ENCODE measurements at places on chromosomes 7 and 10.
A peak's percentile ranks its signal among the peaks of the same experiment; 100 is the strongest.

DNA sequence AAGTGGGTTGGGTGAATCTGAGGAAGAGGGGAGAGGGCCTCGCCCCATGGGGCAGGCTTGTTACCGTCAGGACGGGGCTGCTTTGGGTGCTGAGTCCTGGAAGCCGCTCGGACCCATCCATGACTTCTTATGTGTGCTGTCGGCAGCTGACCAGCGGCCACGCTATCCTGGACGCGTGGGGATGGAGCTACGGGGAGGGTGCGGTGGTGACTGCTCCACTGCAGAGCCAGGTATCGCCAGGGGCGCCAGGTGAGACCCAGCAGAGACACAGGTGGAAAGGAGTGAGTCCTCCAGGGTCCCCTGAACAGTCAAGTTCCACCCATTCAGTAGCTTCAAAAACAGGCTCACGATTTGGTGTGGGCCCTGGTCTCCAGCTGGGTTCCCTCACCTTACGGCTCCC, 10.6 kb upstream of the FAM20C start:
- H3K27ac ChIP-seq: no peak overlapping the region
- no peak overlapping the region for H3K4me3 ChIP-seq
- no peaks in the 10 kb centered on the region for H3K27me3 ChIP-seq
- H3K36me3 ChIP-seq: no peaks in the 10 kb centered on the region

DNA sequence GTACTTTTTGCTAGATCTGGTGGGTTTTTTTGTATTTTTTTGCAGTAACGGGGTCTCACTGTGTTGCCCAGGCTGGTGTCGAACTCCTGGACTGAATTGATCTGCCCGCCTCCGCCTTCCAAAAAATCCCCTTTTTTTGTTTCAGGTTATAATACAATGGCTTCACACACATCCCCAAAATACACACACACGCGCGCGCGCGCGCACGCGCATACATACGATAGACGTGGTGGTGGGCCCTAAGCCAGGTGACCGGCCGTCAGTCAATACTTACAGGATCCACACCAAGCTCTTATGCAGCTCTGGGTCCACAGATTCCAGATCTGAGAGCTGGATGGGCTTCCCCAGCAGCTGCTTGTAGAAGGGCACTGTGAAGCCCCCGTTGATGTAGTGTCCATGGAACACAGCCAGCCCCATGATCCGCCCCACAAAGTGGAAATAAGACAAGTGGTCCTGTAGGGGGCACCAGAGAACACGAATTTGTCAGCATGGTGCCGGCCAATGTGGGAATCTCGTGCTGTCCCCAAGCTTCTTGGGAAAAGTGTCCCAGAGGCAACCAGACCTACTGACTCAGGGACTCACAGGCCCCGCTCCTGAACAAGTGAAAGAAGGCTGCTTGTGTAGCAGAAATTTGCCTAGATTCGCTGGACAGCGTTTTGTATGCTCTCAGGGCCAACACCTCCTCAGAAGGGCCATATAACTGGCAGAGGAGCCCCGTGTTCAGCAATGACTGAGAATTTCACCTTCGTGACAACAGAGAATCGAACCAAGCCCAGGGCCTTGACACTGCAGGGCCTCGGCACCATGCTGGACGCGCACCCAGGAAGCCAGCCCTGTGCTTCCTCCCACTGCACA, 103.6 kb downstream of the SMURF1 start:
- H3K27ac ChIP-seq: no peak overlapping the region
- peaks cover 61% of the 10 kb centered on the region for H3K36me3 ChIP-seq
- H3K27me3 ChIP-seq: no peaks in the 10 kb centered on the region
- DNase-seq: peak; percentile 73
- H3K4me3 ChIP-seq: no peak overlapping the region
- H3K4me1 ChIP-seq: no peaks in the 10 kb centered on the region

GRCh38 chr7:151059367-151060112, at the start of gene SLC4A2:
Gene SLC4A2, plus strand, starts transcription at chr7:151059589. Its CDS starts 2,399 bp downstream, at chr7:151061988.
- peak within 1 kb of the TSS; percentile 91 for H3K27ac ChIP-seq
- peak; percentile 66 for DNase-seq
- H3K4me1 ChIP-seq: peaks cover 36% of the 10 kb centered on the region
- peaks cover 2% of the 10 kb centered on the region for H3K36me3 ChIP-seq
- H3K27me3 ChIP-seq: no peaks in the 10 kb centered on the region

- H3K27ac ChIP-seq: no peak overlapping the region
- H3K36me3 ChIP-seq: no peaks in the 10 kb centered on the region
- no peak for DNase-seq
- no peaks in the 10 kb centered on the region for H3K4me1 ChIP-seq
These were observed 111.6 kb downstream of the ARHGAP22 start for GRCh38 chr10:48493083-48493871.

GRCh38 chr7:29652556-29652955, 88.9 kb downstream of the PRR15 start:
- DNase-seq: no peak
- H3K4me1 ChIP-seq: no peaks in the 10 kb centered on the region
- H3K27ac ChIP-seq: no peak overlapping the region
- no peaks in the 10 kb centered on the region for H3K36me3 ChIP-seq
- H3K4me3 ChIP-seq: no peak overlapping the region
- H3K27me3 ChIP-seq: no peaks in the 10 kb centered on the region

DNA sequence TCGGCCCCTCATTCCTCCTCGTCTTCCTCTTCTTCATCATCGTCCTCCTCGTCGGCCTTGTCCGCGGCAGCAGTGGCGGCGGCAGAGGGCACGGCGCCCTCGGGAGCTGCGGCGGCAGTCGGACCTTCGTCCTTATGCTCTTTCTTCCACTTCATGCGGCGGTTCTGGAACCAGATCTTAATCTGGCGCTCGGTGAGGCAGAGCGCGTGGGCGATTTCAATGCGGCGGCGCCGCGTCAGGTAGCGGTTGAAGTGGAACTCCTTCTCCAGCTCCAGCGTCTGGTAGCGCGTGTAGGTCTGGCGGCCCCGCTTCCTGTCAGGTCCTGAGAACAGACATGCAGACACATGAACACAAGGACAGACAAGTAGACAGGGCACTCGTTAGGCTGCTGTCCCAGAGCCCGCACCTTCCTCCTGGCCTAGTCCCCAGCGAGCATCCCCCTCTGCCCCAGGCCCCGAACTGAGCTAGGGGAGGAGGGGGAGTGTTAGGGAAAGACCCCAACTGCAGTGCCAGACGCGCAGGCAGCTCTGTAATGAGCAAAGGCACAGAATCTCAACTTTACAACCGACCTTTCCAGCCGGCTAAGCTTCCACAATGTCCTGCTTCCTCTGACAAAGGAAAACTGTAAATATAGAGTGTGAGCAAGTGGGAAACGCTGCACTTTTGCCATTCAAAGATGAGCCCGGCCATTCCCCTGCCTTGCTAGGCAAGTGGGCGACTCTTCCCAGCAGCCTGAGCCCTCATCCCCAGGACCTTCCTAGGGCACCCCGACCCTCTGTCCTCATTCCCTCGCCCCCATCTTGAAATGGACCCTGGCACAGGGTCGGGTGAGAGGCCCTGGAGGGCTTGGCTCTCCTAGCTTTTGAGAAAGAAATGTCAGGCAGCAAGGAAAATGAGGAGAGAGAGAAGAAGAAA, 1.3 kb downstream of the HOXA7 start:
- no peak for DNase-seq
- H3K4me1 ChIP-seq: peaks cover 51% of the 10 kb centered on the region
- H3K36me3 ChIP-seq: no peaks in the 10 kb centered on the region
- H3K4me3 ChIP-seq: no peak overlapping the region
- H3K27ac ChIP-seq: no peak overlapping the region

GRCh38 chr7:50339990-50340500, 35.5 kb downstream of the IKZF1 start:
- peak overlapping the region; percentile 10 for H3K4me3 ChIP-seq
- H3K36me3 ChIP-seq: peaks cover 12% of the 10 kb centered on the region
- H3K27me3 ChIP-seq: no peaks in the 10 kb centered on the region
- DNase-seq: peak; percentile 67

GRCh38 chr7:137816696-137817320, 30.0 kb downstream of the DGKI start:
- H3K4me1 ChIP-seq: no peaks in the 10 kb centered on the region
- H3K27me3 ChIP-seq: no peaks in the 10 kb centered on the region
- no peaks in the 10 kb centered on the region for H3K36me3 ChIP-seq
- H3K27ac ChIP-seq: no peak overlapping the region
- DNase-seq: no peak
- H3K4me3 ChIP-seq: no peak overlapping the region

DNA sequence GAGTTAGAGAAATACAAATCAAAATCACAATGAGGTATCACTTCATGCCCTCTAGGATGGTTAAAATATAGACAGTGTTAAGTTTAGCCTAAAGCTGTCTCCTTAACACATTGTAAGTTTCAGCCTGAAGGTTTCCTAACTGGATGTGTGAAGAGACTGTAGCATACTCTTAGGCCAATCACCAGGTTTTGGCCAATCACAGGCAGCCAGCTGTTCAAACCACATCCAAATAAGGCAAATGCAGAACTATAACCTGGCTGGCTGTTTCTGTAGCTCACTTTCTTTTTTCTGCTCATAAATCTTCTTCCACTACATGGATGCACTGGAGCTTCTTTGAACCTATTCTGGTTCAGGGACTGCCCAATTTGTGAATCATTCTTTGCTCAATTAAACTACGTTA, 19.7 kb downstream of the ESYT2 start:
- DNase-seq: peak; percentile 34
- H3K27ac ChIP-seq: no peak overlapping the region
- H3K4me1 ChIP-seq: peaks cover 56% of the 10 kb centered on the region
- H3K27me3 ChIP-seq: no peaks in the 10 kb centered on the region
- H3K4me3 ChIP-seq: no peak overlapping the region
- peaks cover 15% of the 10 kb centered on the region for H3K36me3 ChIP-seq

DNA sequence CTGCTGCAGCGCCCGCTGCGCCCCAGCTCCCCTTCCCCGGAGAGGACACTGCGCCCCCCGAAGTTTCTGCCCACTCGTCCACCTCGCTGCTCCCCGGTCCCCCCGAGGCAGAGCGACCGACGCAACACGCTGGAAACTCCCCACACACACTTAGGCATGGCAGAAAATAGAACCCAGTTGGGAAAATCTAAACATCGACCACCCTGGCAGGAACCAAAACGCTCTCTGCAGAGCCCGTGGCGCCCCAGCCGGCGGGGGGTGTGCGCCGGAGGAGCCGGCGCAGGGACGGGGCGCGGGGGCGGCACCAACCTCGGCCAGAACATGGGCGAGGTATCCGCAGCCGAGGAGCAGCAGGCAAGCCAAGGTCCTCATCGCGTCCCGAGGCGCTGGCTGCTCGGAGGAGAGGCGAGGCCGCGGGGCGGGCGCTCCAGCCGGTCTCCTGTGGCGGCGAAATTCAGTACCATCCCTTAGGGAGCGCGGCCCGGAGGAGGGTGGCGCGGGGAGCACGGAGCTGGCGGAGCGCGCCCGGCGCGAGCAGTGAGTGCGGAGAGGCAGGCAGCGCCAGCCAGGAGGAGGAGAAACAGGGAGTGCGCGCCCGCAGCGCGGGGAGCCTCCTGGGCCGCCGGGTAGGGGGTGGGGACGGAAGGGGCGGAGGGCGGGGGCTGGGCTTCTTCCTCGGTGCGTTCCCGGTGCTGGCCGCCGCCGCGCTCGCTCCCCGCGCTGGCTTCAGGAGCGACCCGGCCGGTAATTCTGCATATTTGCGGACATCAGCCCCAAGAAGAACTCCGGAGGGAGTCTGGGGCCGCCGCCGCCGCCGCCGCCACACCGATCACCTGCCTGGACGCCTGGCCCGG, 789 bp downstream of the PDGFA start:
- peak overlapping the region; percentile 32 for H3K4me3 ChIP-seq
- H3K27ac ChIP-seq: no peak overlapping the region
- H3K4me1 ChIP-seq: peaks cover 12% of the 10 kb centered on the region
- no peak for DNase-seq

- H3K27me3 ChIP-seq: no peaks in the 10 kb centered on the region
- H3K4me3 ChIP-seq: peak overlapping the region; percentile 66
- H3K36me3 ChIP-seq: no peaks in the 10 kb centered on the region
- DNase-seq: no peak
These were observed 28.4 kb downstream of the RBM20 start for GRCh38 chr10:110672580-110672919.

DNA sequence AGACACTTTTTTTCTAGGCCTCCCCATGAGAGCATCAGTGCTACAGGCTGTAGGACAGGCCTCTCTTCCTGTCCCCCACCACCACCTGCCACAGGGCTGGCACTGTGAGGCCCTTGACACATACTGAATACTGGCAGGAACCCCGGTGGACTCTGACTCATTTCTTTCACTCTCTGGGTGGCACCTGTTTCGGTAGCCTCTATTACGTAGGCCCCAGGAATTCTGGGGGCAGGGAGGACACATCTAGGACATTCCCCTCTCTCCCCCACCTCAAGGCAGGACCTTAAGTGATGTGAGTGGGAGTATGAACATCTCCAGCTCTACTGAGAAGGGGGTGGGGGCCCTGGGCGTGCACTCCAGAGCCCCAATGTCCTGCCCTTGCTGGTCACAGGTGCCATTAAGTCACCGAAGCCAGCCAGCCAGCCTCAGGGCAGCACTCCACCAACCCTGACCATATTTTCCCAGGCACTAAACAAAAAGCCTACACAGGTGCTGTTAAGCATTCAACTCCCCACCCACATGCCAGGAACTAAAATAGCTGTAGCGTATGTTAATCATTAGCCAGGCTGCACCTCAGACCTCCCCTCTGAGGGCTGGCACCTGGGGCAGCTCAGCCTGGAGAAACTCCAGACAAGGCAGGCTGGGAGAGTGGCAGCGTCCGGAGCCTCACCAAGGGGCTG, 8.9 kb downstream of the ANXA11 start:
- no peaks in the 10 kb centered on the region for H3K27me3 ChIP-seq
- peak overlapping the region; percentile 66 for H3K27ac ChIP-seq
- H3K36me3 ChIP-seq: peaks cover 10% of the 10 kb centered on the region
- peak overlapping the region; percentile 24 for H3K4me3 ChIP-seq

DNA sequence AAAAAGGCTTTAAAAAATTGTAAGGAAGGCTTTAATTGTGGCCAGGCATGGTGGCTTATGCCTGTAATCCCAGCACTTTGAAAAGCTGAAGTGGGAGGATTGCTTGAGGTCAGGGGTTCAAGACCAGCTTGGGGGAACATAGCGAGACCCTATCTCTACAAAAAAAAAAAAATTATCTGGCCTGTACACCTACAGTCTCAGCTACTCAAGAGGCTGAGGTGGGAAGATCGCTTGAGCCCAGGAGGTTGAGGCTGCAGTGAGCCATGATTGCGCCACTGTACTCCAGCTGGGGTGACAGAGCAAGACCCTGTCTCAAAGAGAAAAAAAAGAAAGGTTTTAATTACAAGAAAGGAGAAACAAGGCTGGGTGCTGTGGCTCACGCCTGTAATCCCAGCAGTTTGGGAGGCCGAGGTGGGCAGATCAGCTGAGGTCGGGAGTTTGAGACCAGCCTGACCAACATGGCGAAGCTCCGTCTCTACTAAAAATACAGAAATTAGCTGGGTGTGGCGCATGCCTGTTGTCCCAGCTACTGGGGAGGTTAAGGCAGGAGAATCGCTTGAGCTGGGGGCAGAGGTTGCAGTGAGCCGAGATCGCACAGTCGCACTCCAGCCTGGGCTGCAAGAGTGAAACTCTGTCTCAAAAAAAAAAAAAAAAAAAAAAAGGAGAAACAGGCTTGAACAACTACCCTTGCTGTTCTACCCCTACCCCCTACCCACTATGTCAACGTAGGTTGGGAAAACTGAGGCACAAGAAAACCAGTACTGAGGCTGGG, 83.7 kb downstream of the CARD11 start:
- no peak overlapping the region for H3K4me3 ChIP-seq
- peak overlapping the region; percentile 24 for H3K27ac ChIP-seq
- no peaks in the 10 kb centered on the region for H3K27me3 ChIP-seq

GRCh38 chr10:101267290-101267680, 38.0 kb upstream of the LBX1 start:
- H3K27me3 ChIP-seq: peaks cover 10% of the 10 kb centered on the region
- H3K27ac ChIP-seq: no peak overlapping the region
- DNase-seq: no peak
- no peaks in the 10 kb centered on the region for H3K4me1 ChIP-seq
- no peaks in the 10 kb centered on the region for H3K36me3 ChIP-seq

GRCh38 chr10:49656845-49657493, 22.5 kb upstream of the C10orf53 start:
- no peak overlapping the region for H3K4me3 ChIP-seq
- no peaks in the 10 kb centered on the region for H3K36me3 ChIP-seq
- DNase-seq: no peak
- no peak overlapping the region for H3K27ac ChIP-seq
- H3K4me1 ChIP-seq: no peaks in the 10 kb centered on the region
- H3K27me3 ChIP-seq: no peaks in the 10 kb centered on the region
